Immature natural killer cell (primary cell): ENCODE measurements at places on chromosomes 12 and 14. TPM values are rescaled to one million over a fixed set of nuclear protein-coding genes. Genes with fewer than 3 reads are reported as not detected.
A peak's percentile ranks its signal among the peaks of the same experiment; 100 is the strongest.

DNA sequence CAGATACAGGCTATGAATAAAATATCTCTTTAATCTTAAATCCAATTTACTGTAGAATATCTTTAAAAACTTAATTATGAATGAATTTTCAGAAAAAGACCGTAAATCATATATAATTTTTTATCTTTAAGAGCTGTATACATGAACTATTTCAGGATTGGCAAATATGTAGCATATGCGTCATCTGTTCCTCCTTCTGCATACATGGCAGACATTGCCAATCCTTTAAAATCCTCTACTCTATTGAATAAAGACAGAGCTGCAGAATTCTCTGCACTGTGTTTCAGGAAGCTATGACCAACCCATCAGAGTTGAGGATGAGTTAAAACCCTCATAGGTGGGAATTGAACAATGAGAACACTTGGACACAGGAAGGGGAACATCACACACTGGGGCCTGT, 279.0 kb downstream of the TMEM117 start:
- no peak for DNase-seq

- DNase-seq = no peak
Observed at GRCh38 chr12:6827982-6828780, at the start of gene P3H3. Gene P3H3, plus strand, starts transcription at chr12:6828407. Its CDS starts 34 bp downstream, at chr12:6828441.

- no peak for DNase-seq
Observed at GRCh38 chr12:121883315-121883660, 5.3 kb upstream of the PSMD9 start.

DNA sequence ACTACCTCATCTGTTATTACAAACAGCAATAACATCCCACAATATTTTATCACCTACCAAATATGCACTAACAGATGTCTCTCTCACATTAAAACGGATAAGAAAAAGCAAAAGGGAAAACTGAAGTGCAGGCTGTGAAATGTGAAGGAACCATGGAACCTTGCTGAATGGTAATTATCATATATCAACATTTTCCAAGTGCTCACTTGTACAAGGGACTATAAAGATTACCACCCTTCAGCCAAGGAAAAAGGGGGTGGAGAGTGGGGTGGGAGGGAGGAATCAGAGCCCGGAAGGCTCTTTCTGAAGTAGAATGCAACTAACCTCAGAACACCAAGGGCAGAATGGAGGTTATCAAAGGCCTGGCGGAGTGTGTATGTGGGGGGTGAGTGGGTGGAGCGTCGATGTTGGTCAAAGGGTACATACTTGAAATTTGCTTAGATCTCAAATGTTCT, 1.2 kb downstream of the SNX6 start:
- no peak for DNase-seq

DNA sequence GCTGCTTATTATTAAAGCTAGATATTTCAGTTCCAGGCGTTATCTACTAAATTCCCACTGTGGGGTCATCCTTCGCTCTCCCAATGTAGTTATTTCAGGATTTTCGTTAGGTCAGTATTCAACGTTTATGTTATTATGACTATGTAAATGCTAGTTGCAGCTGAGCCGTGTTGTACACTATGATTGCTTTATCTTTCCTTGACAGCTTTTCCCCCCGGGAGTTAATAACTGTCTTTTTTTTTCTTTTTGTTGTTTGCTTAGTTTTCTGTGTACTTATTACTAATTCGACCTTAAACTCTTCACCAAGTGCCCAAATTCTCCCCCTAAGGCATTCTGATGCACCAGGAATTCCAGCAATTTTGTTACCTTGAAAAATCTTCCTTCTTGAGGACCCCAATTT, 48.5 kb downstream of the SUDS3 start:
- DNase-seq = no peak

GRCh38 chr14:51776102-51776894, 84.1 kb upstream of the GNG2 start:
- peak; percentile 19 for DNase-seq

DNA sequence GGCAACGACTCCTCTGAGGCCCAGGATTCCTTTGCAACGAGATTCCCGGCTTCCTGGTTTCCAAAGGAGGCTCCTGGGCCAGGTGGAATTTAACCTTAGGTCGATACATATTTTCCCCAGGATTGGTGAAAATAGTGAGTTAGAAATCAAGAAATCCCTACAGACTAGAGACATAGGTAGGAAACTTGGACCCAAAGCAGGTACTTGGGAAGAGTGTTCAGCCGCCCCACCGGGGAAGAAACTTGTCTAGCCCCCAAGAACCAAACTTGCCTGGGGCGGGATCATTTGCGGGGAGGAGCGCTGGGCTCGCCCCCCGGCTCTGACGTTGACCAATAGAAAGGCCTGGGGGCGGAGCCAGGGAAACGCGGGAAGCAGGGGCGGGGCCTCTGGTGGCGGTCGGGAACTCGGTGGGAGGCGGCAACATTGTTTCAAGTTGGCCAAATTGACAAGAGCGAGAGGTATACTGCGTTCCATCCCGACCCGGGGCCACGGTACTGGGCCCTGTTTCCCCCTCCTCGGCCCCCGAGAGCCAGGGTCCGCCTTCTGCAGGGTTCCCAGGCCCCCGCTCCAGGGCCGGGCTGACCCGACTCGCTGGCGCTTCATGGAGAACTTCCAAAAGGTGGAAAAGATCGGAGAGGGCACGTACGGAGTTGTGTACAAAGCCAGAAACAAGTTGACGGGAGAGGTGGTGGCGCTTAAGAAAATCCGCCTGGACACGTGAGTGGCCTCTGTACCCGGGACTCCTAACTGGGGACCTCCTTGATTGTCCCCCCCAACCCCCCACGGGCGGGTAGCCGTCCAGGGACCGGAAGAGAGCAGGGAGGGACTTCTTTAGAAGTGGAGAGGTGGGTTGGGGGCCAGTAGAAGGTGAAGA, at the start of gene CDK2:
Gene CDK2, plus strand, starts transcription at position 423 of the 874 bp plus-strand sequence. Its CDS starts 179 bp downstream, at position 602.
- DNase-seq = peak; percentile 89

GRCh38 chr12:48292040-48292439, 58.7 kb downstream of the ZNF641 start:
- DNase-seq = no peak

DNA sequence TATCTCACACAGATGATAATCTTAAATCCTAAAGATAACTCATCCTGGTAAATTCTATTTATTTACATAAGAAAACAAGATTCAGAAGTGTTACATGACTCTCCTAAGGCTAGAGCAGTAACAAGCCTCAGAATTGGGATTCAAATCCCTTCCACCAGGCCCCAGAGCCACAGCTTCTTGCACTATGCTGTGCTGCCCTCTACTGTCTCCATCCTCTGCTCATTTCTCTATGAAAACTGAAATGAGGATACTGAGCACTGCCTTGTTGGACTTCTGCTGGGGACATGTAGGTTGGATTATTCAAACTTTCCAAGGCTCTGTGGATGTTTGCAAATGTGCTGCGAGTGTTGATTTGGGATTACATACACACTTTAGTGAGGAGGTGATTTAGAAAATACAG, 23.5 kb upstream of the C12orf50 start:
- no peak for DNase-seq

DNA sequence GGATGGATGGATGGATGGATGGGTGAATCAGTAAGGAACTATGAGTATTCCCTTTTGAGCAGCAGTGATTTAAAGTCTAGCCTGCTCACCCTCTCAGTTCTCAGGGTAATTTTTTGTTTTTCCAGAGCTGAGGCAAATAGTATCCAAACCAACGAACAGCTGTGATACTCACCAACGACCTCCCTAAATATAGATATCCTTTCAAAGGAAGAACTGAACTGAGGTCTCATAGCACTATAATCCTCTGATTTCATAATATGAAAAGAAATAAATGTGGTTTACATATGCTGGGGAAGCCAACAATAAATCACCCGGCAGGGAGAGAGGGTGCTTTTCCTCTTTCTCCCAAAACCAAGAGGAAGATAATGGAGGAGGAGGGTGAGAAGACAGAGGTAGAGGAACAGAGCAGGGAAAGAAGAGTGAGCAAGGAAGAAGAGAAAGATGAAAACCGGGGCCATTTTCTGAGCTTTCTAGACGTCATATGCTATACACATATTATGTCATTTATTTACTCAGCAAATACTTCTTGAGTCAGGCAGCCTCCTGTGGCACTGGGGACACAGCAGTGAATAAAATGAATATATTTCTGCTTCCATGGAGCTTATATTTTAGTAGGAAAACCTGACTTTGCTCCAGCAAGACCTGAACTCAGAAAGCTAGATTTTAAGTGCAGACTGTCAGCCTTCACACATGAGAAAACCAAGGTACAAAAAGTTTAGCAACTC, 710.7 kb upstream of the TBX3 start:
- no peak for DNase-seq

DNA sequence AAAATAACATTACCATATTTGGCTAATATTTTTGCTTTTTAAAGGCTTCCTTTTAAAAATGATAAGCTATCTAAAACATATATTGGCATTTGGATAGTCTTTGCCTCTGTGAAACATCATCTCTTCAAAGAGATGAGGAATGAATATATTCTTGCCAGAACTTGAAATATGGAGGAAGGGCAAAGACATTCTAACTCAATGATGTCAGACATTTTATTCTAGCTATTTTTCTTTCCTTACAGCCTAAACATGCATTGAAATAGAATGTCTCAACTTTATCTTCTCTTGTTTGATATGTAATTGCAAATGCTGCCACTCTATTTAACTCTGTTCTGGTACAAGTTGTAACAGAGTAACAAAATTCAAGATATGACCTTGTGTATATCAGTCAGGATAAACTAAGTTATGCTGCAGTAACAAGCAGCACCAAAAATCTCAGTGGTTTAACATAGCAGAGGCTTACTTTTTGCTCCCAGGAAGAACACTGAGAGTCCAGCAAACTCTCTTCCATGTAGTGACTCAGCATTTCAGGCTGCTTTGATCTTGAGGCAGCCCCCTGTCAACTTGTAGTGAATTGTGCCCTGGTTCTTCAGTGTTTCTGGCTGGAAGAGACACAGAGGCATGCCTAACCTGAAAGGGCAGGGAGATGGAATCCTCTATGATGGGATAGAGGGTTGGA, 11.0 kb downstream of the IRAK3 start:
- DNase-seq = no peak

DNA sequence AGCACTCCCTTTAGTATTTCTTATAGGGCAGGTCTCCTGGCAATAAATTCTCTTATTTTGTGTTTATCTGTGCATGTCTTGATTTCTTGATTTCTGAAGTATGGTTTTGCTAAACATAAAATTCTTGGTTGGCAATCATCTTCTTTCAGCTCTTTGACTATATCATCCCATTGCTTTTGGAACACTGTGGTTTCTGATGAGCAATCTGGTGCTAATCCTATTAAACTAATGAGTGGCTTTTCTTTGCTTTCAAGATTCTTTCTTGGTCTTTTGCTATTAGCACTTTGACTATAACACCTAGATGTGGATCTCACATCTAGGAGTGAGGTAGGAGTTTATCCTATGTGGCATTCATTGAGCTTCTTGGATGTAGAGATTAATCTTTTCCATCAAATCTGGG, 120.7 kb upstream of the MED13L start:
- DNase-seq = no peak

DNA sequence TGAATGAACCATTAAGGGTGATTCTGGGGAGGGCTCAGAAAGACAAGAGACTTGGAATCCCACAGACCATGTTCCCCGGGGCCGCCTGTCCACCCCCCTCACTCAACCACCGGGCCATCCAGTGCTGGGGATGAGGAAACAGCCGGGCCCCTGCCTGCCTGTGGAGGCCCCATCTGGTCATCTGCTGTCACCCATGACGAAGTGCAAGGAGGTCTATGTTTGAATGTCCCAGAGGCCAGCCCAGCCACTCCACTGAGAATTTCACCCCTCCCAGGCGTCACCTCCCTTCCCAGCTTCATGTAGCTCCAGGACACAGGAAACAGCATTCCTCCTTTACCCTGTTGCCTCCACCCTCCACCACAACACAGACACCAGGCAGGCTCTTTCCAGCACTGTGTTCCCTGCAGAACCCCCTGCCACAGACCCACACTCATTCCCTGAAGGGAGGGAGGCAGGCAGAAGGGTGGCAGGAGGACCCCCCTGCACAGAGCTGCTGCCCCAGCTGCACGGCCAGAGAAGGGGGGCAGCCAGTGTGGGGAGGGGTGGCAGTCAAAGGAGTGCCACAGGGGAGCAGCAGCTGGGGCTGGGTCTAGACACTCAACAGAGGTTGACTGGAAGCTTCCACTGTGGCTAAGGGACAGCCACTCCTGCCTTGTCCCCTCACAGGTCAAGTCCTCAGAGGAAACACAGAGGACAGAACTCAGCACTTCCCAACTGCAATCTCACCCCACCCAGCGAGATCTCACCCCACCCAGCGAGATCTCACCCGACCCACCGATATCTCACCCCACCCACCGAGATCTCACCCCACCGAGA, 50.3 kb upstream of the PPP2R5C start:
- DNase-seq = peak; percentile 67

DNA sequence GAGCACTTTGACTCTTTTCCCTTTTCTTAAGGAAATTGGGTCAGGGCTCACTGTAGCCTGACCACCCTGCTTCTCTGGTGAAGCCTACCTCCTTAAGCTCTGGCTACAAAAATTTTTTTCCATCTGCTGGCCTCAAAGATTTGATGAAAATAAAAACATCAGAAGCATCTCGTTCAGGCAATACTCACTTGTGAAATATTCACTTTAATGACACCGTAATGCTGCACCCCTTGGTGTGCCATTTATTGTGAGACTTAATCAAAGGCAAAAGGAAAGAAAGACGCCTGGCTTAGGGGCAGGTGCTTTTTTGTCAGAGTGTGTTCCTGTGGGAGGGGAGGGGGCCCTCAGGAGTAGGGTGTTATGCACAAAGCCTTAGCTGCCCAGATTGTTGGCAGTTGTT, 155.0 kb upstream of the TMPO start:
- DNase-seq = no peak

DNA sequence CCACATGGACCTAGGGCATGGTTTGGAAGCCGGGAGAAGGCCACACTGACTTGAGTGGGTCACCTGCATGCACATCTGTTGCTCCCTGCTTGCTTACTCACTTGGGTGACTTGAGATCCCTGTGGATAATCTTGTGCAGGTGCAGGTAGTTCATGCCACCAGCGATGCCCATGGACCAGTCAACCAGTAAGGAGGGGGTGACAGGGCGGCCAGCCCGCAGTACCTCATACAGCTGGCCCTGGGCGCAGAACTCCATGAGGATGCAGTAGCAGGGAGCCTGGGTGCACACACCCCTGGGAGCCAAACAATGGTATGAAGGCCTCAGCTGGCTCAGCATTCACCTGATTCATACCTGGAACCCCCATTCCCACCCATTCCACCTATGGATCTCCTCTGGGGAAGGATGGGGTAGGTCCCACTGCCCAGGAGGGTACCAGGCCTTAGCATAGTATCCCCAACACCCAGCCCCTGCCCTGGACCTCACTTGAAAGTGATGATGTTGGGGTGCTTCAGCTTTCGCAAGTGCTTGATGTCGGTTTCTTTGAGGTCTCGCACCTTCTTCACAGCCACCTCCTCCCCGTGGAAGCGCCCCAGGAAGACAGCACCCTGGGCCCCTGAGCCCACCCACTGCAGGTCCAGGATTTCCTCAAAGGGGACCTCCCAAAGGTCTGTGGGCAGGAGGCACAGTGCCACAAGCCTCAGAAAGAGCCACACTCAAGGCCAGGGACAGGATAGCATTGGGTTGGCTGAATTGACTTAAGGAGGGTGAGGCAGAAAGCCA, 13.1 kb downstream of the MAP3K12 start:
- no peak for DNase-seq

ERG28 gene
- polyA plus RNA-seq = 34.4 TPM

NPAS3 gene
- not detected for polyA plus RNA-seq

KIF21A gene
- polyA plus RNA-seq = 1.3 TPM

PRH2 gene
- not detected for polyA plus RNA-seq

NUAK1 gene
- 0.68 TPM for polyA plus RNA-seq

CACNA1C gene
- 0.12 TPM for polyA plus RNA-seq

C12orf75 gene
- polyA plus RNA-seq = 395 TPM
